ENCODE measurements at places on chromosomes 2 and 18. TPM values are rescaled to one million over a fixed set of nuclear protein-coding genes. Genes with fewer than 3 reads are reported as not detected.

Gene CCDC148
- polyA plus RNA-seq: not detected

Gene NTSR2
- not detected for polyA plus RNA-seq

GRCh38 chr18:59715966-59716369, 18.7 kb upstream of the CCBE1 start:
- DNase-seq: no peak

- no peak for DNase-seq
These were observed 39.3 kb downstream of the RTN4 start for GRCh38 chr2:55010915-55011314.

DNA sequence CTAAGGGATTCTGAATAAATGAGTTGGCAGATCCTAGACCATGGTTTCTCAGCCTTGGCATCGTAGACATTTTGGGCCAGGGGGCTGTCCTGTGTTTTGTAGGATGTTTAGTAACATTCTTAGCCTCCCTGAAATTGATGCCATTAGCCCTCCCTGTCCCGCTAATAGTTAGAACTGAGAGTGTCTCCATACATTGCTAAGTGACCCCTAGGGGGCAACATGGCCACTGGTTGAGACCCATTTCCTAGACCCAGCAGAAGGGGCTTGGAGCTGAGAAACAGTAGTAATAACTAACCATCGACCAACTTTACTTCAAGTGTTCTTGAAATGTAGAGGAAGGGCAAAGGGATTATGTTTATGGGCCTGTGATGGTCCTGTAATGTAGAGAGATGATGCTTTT, 40.8 kb downstream of the KCMF1 start:
- DNase-seq: peak; percentile 25

DNA sequence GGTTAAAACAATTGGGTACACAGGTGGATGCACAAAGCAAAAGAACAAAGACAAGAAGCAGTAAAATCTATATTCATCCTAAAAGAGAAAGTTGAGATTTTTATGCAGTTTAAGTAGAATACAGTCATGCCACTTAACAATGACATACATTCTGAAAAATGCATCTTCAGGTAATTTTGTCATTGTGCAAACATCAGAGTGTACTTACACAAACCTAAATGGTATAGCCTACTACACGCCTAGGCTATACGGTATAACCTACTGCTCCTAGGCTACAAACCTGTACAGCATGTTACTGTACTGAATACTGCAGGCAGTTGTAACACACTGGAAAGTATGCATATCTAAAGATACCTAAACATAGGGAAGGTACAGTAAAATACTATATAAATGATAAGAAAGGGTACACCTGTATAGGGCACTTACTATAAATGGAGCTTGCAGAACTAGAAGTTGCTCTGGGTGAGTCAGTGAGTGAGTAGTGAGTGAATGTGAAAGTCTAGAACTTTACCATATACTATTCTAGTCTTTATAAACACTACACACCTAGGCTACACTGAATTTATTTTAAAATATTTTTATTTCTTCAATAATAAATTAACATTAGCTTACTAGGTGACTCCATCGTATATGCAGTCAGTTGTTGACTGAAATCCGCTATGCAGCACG, 132.9 kb downstream of the BARD1 start:
- DNase-seq: no peak
